ENCODE measurements at places on chromosomes 3 and 15.

DNA sequence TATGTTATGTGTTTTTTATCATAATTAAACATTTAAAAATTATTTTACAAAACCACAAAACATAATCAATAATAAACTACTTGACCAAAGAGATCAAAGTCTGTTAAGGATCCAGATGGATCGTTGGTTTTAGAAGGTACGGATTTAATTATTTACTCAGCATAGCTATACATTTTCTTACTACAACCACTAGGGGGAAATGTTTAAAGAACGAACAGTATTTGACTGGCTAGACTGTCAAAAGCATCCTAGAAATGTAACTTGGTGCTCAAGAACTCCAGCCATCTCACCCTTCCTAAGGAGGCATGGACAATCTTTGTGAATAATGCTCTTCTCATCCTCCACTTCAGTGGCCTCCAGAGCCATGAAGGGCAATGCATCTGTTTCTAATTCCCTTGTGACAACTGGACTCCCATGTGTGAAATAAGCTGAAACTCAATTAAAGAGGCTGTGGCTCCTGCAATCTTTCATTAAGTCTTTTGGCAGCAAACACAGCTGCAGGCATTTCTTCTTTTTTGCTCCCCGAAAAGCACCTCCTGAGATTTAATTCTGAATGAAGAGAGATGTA lies 94.7 kb upstream of the TUSC7 start:
- DNase-seq = no peak

GRCh38 chr3:155398046-155398445 lies 104.6 kb upstream of the STRIT1 start:
- no peak for DNase-seq

DNA sequence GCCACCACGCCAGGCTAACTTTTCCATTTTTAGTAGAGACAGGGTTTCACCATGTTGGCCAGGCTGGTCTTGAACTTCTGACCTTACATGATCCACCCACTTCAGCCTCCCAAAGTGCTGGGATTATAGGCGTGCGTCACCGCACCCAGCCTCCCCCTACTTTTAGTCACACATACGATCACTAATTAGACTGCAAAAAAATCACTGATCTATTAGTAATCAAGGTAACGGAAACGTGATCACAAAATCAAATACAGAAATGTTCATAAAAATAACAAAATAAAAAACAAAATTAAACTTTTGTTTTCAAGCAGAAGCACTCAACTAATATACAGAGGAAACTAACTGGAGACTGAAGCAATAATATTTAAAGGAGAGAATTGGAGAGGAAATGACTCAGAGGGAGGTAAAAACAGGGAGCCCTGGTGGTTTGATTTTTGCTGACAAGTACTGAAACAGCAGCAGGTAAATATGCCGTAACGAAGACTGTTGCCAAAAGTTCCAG lies 4.6 kb downstream of the WDR53 start:
- DNase-seq = no peak

GRCh38 chr3:169939320-169939719 lies 27.3 kb upstream of the SEC62 start:
- no peak for DNase-seq

DNA sequence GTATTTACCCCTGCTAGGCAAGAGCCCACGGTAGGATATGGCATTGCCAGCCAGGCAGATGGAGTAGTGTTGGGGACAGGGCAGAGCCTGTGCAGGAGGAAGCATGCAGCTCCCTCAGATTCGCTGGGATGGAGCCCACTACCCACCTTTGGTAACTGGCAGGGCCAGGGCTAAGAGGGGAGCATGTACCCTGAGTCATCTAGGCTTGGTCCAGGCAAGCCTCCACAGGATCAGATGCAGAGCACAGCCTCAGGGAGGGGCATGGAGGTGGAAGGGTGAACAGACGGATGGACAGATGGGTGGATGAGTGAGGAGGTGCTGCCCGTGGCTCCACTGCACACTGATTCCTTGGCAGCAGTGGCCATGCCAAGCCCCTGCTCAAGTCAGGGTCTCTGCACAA lies 33.0 kb downstream of the IL20RB start:
- no peak for DNase-seq

GRCh38 chr3:151282921-151283320 lies 4.6 kb upstream of the P2RY14 start:
- no peak for DNase-seq

GRCh38 chr3:148998297-148998696 lies 7.0 kb downstream of the GYG1 start:
- no peak for DNase-seq

DNA sequence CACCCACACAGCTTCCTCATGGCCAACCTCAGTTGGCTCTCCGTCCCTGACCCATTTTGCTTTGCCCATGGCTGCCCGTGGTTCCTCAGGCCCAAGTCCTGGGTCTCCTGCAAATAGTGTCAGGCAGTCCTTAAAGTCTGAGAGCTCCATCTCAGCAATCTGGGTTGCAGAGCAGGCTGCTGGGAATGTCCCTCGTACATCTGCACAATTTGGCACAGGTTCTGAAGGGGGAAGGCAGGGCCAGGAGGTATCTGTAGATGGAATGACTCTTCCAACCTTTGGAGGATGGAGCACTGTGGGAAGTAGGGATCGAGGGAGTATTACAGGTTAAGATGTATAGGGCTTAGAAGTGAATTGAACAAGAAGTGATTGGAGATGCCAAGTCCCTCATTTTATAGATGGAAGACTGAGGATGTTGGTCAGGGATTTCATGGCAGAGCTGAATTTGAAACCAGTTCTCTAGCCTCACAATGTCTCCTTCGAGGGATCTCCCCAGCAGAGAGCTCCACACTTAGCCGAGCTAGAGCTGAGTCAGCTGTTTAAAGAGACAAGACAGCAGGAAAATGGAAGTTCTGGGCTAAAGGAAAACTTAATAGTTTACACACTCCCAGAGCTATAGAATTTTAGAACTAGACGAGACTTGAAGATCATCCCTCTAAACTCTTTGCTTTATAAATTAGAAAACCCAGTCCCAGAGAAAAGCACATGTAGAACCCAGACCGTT lies 9.2 kb downstream of the CKMT1A start:
- peak; percentile 8 for DNase-seq
